ENCODE measurements at places on chromosomes 16 and 17.
A peak's percentile ranks its signal among the peaks of the same experiment; 100 is the strongest.

- DNase-seq = no peak
Measured at GRCh38 chr17:18066866-18067265, 20.9 kb upstream of the DRG2 start.

DNA sequence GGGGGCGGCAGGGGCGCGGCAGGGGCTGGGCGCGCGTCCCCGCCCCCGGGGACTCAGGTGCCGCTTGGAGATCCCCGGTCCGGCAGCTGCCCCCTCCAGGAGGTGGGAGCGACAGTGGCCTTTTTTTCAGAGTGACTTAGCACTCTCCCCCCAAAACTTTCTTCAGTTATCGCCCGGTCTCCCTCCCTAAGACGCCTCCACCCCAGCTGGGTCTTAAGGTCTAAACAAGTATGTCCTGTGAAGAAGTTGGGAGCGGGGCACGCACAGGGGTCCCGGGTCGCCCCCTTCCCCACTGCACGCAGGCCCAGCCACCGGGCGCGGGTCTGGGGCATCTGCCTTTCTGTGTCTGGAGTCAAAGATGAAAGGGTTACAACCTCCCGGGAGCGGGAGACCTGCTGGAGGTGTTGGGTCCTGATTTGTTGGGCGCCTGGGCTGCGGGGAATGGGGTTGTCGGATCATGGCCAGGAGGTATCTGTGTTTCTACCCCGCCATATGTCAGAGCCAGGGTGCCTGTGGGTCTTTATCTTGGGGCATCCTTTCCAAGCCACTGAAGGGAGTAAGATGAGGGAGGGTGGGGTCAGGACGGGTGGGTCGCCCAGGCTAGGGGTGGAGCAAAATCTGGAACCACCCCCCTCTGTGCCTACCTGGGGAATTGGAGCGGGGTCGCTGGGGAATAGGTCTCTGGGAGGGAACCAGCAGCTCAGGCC is 757 bp downstream of the FMNL1 start:
- DNase-seq = no peak

DNA sequence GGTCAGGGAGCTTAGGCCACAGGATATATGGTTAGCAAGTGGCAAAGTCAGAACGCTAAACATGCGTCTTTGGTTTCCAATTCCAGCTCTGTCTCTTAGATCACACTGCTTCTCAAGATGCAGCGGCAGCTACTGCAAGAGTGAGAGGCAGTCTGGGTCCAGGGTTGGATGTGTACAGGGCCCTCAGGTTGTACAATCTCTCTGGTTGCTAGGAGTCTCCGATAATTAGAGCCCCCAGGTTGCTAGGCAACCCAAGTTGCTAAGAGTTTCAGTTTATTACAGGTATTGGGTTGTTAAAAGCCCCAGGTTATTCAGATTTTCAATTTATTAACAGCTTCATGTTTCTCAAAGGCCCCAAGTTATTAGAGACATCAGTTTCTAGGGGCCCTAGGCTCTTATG is 15.5 kb upstream of the SPACA3 start:
- DNase-seq = no peak

DNA sequence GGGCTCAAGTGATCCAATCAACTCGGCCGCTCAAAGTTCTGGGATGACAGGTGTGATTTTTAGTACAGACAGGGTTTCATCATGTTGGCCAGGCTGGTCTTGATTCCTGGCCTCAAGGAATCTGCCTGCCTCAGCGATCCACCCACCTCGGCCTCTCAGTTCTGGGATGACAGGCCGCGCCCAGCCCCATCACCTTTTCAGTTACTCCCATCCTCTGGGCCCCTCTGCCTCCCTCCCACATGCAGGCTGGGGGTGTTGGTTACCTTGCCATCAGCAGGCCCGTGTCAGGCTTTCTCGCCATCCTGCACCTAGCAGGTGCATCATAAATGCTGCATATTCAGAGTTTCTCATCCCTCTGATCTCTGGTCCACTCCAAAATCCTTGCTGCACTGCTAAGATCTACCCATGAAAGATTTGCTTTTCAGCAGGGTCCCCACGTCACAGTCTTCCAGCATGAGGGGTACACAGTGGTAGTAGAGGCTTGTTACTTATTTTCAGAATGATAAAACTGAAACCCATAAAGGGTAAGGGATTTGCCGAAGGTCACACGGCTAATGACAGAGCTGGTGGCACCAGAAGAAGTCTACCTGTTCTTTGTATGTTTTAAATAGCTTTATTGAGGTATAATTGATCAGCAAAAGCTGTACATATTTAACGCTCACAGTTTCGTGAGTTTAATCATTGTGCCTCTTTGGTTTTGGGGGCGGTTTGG is 16.6 kb downstream of the PMM2 start:
- no peak for DNase-seq

DNA sequence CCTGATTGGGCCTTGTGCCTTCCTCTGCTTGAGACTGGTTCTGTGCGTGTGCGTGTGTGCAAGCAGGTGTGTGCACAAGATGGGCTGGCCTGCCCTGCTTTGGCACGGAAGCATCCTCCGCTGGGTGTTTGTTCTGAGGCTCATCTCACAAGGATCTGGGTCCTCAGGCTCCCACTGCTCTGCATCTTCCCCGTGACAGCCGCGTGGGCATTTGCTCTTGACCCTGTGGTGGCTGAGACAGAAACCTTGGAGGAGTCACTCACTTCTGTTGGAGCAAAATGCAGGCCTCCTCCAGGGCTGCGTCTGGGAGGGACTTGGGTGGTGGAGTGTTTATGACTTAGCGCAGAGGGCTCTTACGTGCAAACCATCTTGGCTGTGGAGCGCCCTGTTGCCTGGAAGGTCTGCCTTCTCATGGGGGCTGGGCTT is 119.2 kb downstream of the RPTOR start:
- no peak for DNase-seq

GRCh38 chr17:14514973-14515372 is 214.1 kb downstream of the HS3ST3B1 start:
- no peak for DNase-seq

- DNase-seq = no peak
Measured at GRCh38 chr16:85291302-85292148, 179.3 kb upstream of the CIBAR2 start.

- DNase-seq = no peak
Measured at GRCh38 chr17:40035162-40035559, 19.0 kb downstream of the MED24 start.

DNA sequence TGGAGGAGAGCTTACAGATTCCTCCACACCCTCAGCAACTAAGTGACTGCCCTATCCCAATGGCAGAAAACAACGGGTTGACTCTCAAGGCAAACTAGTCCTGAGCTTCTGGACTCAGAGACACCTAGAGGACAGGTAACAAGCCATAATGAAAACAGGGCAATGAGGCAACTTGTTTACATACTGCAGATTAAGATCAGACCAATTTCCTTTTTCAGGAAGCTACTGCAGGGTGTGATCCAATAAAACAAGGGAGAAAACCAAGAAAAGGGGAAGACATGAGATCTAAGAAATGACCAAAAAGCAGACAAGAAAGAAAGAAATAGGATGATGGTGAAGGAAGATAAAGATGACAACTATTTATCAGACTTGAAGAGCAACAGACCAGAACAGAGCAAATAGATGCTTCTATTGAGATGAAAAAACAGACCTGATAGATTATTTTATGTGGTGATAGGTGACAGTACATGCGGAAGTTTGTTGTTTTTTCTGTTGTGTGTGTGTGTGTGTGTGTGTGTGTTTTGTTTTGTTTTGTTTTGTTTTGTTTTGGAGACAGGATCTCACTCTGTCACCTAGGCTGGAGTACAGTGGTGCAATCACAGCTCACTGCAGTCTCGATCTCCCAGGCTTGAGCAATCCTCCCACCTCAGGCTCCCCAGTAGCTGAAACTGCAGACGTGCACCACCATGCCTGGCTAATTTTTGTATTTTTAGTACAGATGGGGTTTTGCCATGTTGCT is 120.7 kb downstream of the GAS7 start:
- DNase-seq = no peak

- no peak for DNase-seq
Measured at GRCh38 chr16:10688291-10688690, 6.4 kb downstream of the TEKT5 start.

DNA sequence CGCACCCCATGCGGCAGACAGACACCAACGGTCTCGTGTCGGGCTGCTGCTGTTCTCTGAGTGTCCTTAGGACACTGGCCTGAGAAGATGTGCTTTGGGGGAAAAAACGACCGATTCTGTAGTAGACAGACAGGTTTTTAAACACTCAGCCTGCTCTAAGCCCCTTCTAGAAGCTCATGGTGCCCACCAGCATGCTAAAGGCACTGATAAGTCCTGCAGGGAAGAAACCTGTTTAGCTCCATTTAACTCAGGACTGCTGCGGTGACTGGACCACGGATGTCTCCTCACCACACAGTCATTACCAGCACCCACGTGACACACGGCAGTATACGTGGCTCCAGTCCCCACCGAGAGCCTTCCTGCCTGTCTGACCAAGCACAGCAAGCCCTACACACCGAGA is 19.1 kb upstream of the APRT start:
- no peak for DNase-seq

GRCh38 chr16:26806657-26807056 is 260.1 kb upstream of the C16orf82 start:
- no peak for DNase-seq

DNA sequence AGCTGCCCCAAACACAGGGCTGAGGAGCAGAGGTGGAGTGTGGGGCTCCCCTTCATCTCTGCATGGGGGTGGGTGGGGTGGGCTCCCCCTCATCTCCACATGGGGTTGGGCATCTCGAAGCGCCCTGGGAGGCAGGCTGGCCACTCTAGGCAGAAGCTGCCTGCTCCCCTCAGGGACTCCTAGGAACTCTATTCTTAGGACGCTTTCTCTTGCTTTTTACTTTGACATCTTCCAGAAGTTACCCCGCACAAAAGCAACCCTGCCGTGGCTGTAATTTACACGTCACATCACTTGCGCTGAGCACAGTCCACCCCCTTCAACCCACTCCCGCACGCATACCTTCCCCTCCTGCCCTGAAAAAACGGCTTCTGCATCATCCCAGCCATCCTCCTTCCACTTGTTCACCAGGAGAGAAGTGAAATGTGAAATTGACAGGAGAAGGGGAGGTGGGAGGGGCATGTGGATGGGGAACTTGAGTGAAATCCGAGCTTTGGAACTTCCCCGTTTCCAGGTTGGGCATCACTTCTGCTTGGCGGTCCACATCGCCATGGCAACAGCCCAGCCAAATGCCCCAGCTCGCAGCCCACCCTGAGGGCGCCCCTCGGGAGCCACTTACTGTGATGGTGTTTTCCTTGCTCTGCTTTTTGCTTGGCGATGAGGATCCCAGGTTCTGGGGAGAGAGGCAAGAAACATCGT is 53.7 kb upstream of the RCVRN start:
- DNase-seq = no peak

- no peak for DNase-seq
Measured at GRCh38 chr16:86359571-86359970, 150.8 kb upstream of the FOXF1 start.

DNA sequence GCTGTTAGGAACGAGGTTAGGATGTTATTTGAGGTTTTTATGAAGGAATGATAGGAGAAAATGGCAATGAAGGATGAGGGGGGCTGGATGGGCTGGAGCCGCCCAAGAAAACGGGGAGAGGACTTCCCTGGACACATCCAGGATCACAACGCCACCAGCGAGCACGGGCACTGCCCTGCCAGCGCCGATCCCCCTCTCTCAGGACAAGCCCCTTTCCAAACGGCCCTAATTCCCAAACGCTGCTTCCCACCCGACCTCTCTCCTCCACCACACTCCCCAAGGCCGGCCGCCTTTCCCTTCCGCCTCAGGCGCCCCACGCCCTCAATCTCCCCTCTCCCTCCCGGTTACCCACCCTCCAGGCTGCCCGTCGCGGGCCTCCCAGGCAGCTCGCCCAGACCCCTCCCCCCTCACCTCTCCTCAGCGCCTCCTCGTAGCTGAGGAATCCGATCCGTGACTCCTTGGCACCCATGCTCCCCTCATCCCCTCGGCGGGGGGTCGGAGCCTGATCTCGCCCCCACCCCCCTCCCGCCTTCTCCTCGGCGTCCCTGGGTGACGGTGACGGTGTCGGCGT is 377 bp downstream of the USP32 start:
- no peak for DNase-seq

- DNase-seq = no peak
Measured at GRCh38 chr17:21843318-21843865, 151.1 kb downstream of the KCNJ18 start.

- peak; percentile 83 for DNase-seq
Measured at GRCh38 chr16:49834531-49835151, 21.3 kb downstream of the ZNF423 start.

DNA sequence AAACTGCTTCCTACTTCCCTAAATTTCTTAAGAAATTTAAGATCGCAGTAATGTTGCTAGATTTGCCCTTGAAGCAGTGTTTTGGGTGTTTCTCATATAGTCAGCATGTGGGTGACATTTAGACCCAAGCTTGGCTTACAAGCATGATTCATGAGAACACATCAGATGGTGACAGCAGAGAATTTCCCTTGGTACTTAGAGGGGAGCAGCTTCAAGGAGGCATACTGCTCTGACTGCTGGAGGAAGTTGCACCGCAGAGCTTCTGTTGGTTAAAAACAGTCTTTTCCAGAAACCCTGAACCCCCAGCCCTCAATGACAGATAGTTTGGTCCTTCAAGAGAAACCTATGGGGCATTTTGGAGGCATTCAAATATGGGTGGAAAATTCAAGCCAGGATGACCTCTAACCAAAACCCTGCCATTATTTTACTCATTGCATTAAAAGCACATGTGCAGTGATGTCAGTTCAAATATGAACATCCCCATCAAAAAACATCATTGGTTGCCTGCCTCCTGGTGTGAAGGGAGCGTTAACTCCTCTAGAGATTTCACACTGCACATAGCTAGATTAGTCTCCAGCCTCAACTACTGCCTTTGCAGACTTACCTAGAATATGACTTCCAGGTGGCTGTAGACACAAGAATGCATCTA is 201.5 kb upstream of the CACNG5 start:
- peak; percentile 57 for DNase-seq

- DNase-seq = no peak
Measured at GRCh38 chr17:41625602-41626001, 1.2 kb upstream of the KRT17 start.

DNA sequence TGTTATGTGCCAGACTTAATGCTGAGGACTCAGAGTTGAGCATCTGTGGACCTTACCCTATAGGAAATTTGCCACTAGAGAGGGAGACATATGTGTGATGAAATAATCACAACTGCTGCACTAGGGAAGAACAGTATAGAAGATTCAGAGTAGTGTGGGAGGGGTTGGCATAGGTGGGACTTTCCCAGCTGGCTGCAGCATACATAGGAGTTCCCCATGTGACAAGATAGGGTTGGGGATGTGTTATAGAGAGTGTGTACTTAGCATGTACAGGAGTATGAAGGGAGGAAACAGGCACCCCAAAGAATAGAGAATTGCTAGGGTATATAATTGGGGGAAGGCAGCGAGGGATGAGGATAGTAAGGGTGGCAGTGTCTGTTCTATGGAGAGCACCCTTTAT is 2.9 kb downstream of the NUP93 start:
- no peak for DNase-seq

- DNase-seq = no peak
Measured at GRCh38 chr16:84255050-84255810, 15.4 kb upstream of the KCNG4 start.

DNA sequence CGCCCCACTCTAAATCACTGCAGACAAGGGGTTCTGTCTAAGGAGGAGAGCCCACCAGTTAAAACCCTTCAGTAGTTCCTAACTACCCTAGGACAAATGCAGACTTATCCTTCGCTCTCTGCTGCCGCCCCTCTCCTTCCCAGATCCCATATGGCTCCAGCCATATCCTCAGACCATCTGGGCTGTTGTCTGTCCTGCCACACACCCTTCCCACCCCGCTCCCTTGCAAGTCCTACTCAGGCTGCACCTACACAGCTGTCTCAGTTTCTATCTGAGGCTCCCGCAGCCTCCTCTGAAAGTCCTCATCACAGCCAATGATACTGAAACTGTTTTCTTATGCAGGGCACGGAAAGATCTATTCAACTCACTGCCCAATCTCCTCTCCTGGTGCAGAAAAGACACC is 720 bp upstream of the BCKDK start:
- no peak for DNase-seq

All from muscle of back (tissue), 13 donors.